Midbrain (tissue), 1 donor: ENCODE measurements at places on chromosomes 11 and 22.

DNA sequence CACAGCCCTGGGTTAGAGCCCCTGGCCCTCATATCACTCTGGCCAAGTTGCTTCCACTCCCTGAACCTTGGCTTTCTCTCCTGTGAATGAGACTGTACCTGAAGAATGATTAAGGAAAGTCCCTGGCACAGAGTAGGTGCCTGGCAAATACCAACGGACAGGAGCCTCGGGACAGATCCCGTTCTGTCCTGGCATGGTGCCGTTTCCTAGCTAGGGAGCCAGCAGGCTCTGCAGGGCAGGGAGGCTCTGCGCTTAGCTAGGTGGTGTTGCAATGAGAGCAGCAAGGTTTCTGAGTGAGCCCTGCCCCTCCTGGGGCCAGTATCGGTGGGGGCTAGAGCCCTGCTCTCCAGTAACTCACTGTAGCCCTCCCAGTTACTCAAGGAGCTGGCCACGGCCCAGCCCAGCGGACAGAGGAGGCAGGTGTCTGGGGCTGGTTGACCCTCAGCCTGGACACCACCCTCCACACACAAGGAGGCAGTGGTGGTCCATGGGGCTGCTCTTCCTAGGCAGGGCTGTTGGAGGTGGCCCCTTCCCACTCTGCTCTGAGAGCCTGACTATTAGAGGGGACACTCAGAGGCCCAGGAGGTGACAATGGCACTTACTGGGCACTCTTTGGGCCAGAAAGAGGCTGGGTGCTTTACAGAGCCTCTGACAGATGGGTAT is 74.4 kb downstream of the NFAM1 start:
- DNase-seq, result no peak

DNA sequence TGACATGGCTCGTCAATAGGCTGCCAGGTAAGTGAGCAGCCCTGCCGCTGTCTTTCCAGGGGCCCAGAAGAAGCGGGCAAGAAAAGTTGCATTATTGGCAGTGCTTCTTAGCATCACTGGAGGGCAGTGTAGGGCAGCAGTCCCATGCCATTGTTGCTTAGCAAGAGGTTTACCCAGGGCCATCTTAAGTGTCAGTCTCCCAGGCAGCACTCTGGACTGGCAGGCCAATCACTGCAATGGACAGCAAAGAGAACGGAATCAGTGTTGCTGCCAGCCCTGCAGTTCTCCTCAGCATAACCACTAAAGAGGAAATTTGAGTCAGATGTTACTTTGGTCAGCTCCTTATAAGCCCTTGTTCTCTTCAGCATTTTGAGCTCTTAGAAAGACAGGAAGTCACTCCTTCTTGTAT is 13.4 kb upstream of the GRK2 start:
- peak; percentile 43 for DNase-seq

DNA sequence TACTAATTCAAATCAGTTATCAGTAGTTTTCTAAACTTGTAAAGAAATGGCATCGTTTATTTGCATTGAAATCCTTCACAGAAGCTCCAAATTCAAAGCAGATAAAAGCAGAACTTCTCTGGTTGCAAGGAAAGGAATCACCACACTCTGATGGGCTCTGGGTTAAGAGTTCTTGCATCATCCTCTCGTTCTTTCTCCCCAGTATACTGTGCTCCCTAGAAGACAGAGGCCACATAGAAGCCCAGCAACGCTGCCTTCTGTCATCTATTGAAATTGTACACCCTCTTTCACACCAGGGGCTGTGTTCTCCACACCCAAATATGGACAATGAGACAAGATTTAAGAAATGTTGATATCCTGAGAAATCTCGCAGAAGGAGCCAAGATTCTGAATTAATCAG is 29.3 kb downstream of the FAT3 start:
- DNase-seq, result no peak

DNA sequence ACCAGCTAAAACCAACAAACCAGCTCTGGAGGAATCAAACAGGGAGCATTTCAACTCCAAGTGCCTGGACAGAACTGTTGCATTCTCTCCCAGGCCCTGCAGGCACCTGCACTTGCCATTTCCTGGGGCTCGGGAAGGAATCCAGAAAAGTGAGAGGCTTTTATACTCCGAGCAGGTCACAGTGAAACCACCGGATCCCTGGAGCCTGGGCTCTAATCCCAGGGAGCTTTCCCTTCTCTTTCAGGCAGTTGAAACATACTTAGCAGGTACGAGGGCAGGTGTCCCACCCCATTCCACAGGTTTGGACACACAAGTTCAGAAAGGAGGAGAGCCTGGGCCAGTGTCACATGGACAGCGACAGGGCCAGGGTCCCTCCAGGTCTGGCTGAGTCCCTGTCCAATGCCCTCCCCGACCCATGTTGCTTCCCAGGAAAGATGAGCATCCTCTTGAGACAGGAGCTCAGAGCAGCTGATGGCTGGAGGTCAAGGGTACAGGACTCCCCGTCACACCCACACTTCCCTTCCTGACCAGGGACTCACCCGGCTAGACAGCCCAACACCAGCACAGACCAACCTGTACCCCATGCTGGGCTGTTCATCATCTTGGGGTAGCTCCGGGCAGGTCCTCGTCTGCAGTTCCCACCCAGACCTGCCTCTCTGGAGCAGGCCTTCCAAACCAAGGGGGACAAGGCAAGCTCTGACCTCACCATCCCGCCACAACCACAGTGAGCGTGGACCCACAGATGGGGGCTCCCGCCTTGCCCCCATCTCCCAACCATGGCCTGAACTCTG is 49.9 kb upstream of the CD5 start:
- DNase-seq, result no peak

GRCh38 chr11:60570970-60571369 is 55.8 kb downstream of the MS4A13 start:
- no peak for DNase-seq

DNA sequence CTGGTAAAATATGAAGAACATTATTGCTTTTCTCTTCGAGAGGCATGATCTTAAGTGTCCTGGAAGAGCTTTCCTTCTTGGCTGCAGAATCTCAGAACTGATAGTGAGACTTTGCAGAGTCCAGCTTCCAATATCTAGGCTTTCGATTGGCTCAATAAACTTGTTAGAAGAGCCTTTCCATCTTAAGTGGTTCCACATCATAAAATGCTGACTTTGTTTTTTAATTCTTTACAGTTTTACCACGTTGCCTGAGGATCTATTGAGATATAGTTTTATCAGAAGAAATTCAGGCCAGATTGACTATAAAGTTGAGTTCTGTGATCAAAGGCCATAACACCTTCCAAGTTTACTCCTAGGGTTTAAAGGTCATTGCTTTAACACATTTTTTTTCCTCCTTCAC is 15.6 kb upstream of the DNAJB7 start:
- no peak for DNase-seq

- DNase-seq, result no peak
Observed at GRCh38 chr11:19660076-19660475, 52.6 kb upstream of the NAV2 start.

DNA sequence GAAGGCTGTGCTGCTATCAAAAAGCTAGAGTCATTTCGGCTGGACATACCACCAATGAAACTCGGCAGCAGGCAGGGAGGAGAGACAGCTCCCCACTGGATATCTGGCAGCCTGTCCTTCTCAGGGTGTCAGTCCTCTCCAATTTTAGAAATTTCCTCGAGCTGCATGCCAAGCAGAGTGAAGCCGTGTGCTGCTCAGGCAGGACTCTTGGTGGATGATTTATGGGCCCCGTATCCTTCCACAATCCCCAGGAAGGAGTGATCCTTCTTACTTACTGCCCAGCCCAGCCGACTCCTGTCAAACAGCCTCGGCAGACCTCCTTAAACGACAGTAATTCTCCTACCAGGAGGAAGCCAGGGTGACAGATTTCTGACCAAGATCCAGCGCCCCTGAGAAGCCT is 410.4 kb downstream of the TENM4 start:
- DNase-seq, result no peak

GRCh38 chr11:45278714-45279113 is 7.4 kb downstream of the SYT13 start:
- no peak for DNase-seq

- DNase-seq, result no peak
Observed at GRCh38 chr11:15972838-15973237, 383.5 kb downstream of the SOX6 start.

- DNase-seq, result peak; percentile 14
Observed at GRCh38 chr11:120182790-120183491, 27.9 kb upstream of the OAF start.

- no peak for DNase-seq
Observed at GRCh38 chr11:64916040-64916774, 802 bp downstream of the ATG2A start.

- DNase-seq, result no peak
Observed at GRCh38 chr22:28029201-28029948, 110.3 kb upstream of the PITPNB start.

GRCh38 chr11:89203814-89204213 is 26.1 kb downstream of the TYR start:
- DNase-seq, result no peak

DNA sequence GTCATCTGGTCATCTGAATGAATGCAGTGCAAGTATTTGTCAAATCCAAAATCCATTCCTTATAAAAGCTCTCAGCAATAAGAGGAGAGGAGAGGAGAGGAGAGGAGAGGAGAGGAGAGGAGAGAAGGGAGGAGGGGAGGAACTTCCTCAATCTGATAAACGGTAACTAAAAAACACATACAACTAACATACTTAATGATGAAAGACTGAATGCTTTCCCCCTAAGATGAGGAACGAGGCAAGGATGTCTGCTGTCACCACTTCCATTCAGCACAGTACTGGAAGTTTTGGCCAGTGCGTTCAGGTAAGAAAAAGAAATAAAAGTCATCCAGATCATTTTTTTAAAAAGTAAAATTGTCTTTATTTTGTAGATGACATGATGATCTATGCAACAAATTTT is 80.4 kb downstream of the CD82 start:
- no peak for DNase-seq

GRCh38 chr11:124644426-124645280 is 22.0 kb downstream of the TBRG1 start:
- peak; percentile 51 for DNase-seq

GRCh38 chr22:17481424-17481823 is 81.9 kb upstream of the SLC25A18 start:
- DNase-seq, result no peak

DNA sequence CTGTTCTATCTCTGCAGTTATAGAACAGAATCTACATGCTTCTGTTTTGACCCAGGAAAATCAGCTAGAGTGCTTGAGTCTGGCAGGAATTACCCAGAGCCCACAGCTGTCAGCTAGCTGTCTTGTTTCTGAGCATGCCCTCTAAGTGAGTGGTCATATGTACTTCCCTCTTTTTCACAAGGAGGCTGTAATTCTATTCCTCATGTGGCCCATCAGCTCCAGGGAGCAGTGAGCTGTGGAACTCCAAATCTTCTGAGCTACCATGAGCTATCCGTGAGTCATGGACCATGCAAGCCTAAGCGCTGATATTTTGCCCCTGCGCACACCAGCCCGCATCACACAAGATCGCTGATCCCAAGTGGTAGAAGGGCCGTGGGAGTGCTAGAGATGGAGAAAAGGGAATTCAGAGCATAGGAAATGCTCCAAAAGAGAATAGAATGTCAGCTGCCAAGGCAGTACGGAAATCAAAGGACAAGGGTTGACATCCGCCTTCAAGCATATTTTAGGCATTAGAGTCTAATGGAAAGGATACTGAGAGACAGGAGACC is 5.4 kb downstream of the FJX1 start:
- no peak for DNase-seq

DNA sequence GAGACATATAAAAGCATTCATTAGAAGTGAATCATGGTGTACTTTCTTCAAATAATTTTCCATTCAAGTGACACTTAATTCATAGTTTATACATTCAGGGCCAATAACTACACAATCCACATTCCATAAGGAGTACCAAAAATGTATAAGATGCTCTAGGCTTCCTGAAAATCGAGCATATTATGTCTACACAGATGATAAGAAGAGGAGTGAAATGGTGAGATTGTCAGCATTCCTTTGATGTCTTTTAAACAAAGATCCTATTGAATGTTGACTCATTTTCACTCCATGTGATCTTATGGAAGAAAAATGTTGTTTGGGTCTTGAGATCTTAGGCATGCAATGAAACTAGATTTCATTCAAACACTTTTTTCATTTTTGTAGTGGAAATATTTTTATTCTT is 843.2 kb downstream of the KCNA4 start:
- DNase-seq, result no peak

DNA sequence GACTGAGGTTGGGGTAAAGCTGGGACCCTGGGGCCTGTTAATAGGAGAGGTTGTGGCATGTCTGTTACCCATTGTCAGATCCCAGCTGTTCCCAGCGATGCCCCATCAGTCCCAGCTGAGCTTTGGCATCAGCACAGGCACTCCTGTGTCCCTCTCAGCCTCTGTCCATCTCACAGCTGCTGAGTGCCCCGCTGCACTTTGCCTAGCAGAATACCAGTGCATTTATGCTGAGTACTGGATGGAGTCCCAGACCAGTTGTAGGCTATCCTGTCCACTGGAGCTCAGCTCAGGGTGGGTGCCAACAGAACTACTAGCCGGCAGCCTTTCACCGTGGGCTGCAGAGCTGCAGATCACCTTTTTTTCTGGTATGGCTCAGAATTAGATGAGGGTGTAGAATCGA is 9.9 kb downstream of the FXYD6 start:
- DNase-seq, result peak; percentile 63

DNA sequence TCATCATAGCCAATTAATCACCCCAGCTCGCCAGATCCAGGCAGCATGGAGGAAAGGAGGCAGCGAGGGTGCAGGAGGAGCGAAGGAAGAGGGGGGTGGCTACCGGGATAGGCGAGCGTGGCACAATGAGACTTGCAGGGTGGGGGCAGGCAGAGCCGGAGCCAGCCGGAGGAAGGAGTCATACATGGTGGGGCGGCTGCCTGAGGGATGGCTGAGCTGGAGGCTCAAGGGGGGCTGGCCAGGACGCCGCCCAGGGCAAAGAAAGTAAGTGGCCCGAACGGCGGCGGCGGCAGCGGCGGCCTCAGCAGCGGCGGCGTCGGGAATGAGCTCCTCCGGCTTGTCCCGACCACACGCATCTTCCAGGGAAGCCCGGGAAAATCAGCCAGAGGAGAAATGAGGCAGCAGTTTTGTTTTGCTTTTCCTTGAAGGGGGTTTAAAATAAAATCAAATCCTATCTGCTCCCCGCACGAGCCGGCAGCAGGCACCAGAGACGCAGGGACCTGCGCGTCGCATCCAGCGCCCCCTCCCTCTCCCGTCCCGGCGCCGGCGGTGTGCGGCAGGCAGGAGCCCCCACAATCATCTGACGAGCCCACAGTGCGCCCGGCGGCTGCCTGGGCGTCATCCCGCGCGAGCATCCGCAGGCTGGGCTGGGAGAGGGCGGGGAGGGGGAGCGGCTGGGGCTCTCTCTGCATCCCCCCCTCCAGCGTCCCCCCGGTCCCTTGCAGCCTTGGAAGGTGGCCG is 263.6 kb downstream of the CTTN start:
- DNase-seq, result no peak

- DNase-seq, result no peak
Observed at GRCh38 chr11:70111269-70112016, 33.3 kb downstream of the ANO1 start.
